ENCODE measurements at places on chromosomes 2 and 18. TPM values are rescaled to one million over a fixed set of nuclear protein-coding genes. Genes with fewer than 3 reads are reported as not detected.

DNA sequence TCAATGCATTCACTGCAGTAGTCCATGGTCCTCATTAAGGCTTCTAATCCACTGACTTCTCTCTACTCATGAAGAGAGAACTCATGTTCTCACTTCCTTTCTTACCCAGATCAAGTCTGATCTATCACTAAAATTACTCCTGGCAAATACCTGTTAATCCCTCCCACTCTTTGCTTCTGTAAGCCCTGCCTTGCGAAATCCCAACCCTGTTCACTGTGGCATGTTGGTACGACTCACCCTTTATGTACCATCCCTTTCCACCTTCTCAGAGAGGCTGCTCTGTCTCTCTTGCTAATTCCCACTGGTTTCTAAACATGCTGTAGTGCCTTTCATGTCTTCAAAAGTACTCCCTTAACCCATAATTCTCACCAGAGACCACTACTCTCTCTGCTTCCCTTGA lies 272.2 kb upstream of the ACVR2A start:
- no peak for DNase-seq

The GPR75 gene
- total RNA-seq: not detected

GRCh38 chr18:48990481-48991318 lies 39.9 kb upstream of the SMAD7 start:
- peak; percentile 62 for DNase-seq

- peak; percentile 23 for DNase-seq
These were observed 81.0 kb downstream of the SP3 start for GRCh38 chr2:173884025-173884802.

DNA sequence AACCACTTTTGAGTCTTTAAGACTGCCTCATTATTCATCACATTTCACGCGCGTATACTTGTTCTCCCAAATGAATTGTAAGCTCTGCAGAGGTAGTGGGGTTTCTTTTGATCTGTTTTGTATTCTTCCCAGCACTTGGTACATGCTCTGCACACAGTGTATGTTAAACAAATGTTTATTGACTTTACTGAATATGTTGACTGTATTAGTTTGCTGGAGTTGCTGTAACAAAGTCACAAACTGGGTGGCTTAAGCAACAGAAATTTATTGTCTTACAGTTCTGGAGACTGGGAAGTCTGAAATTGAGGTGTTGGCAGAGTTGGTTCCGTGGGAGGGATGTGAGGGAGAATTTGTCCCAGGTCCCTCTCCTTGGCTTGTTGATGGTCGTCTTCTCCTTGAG lies 65.1 kb downstream of the CDK15 start:
- no peak for DNase-seq

The DNER gene
- total RNA-seq: 84.8 TPM

The TMEM37 gene
- 0.56 TPM for total RNA-seq

The COL4A4 gene
- total RNA-seq: not detected

DNA sequence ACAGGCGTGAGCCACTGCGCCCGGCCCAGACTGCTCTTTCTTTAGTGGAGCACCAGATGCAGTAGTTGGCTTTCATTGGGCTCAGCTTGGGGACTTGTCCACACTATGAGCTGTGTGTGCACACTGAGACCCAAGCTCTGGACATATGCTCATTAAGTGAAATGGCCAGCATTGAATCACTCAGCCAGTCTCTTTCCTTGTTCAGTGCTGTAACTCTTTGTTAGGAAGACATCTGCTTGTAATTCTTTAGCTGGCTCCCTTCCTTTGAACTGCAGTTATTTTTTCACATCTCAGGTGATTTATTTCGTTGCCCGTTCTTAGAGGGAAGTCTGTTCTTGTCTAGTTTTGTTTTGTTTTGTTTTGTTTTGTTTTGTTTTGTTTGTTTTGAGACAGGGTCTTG lies 70.5 kb downstream of the CAB39 start:
- no peak for DNase-seq

- DNase-seq: no peak
These were observed 34.4 kb upstream of the SH3BP4 start for GRCh38 chr2:234917211-234917975.

GRCh38 chr2:217271813-217272212 lies 411.9 kb upstream of the TNP1 start:
- no peak for DNase-seq

GRCh38 chr2:123917241-123917640 lies 107.8 kb upstream of the CNTNAP5 start:
- no peak for DNase-seq

GRCh38 chr2:200839513-200839912 lies 24.9 kb downstream of the CLK1 start:
- DNase-seq: no peak

The SLC4A3 gene
- 4.9 TPM for total RNA-seq

The EFR3B gene
- 0.43 TPM for total RNA-seq

The BOK gene
- total RNA-seq: 6.8 TPM
